ENCODE measurements at places on chromosomes 4 and X. TPM values are rescaled to one million over a fixed set of nuclear protein-coding genes. Genes with fewer than 3 reads are reported as not detected.

DNA sequence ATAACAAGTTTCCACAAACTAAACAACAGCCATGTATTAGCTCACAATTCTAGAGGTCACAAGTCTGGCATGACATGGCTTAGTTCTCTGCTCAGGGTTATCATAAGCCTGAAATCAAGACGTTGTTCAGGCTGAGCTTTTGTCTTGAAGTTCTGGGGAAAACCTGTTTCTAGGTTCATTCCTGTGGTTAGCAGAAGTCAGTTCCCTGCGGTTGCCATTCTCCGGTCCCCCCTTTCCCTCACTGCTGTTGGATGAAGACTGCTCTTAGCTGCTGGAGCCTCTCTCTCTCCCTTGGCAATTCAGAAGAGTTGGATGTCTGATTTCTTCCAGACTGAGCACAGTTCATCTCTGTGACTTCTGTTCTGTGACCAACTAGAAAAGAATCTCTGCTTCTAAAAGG, 962.6 kb downstream of the PCDH7 start:
- no peak for DNase-seq

- peak; percentile 43 for DNase-seq
Observed at GRCh38 chrX:151396042-151396824, 773 bp upstream of the VMA21 start.

DNA sequence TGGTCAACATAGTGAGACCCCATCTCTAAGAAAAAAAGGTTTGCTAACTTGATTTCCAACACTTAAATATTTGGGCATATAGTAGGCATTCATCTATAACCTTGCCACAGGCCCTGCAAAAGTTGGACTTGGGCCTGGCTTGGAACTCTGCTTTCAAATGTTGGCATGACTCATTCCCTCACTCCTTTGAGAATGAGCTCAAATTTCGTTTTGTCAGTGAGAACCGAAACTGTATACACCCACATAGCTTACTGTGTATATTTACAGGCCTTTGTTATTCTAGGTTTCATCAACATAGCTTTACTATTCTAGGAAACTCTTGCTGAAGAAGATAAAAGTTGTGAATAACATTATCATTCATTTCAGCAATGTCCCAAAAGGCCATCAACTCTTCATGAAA, 88.7 kb upstream of the ELOVL6 start:
- peak; percentile 81 for DNase-seq

DNA sequence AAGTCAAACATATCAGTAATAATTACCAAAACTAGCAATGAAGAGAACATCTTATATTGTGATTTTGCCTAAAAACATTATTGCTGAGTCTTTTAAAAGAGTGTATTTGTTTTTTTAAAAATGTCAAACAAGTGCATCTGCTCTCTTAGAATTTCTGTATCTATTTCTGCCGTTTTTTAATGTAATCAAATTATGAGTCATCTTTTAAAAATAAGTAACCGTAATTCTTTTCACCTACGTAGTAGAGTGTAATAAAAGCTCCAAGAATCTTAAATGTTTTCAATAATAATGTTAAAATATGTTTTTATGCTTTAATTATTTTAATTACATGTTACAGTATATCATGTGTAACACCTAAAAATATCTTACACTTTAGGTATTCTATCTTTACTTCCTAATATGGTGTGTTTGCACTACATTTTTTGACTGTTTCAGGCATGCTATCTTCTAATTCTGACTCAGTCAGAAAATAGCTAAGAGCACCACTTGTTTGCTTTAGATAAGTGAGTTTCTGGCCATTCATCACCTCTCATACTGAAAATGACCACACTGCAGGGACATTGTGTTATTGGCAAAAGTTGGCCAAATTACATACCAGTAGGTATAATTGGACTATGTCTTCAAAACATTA, 368.5 kb downstream of the PCDH7 start:
- peak; percentile 83 for DNase-seq

- no peak for DNase-seq
Observed at GRCh38 chr4:2289311-2289954, 27.5 kb upstream of the MXD4 start.

DNA sequence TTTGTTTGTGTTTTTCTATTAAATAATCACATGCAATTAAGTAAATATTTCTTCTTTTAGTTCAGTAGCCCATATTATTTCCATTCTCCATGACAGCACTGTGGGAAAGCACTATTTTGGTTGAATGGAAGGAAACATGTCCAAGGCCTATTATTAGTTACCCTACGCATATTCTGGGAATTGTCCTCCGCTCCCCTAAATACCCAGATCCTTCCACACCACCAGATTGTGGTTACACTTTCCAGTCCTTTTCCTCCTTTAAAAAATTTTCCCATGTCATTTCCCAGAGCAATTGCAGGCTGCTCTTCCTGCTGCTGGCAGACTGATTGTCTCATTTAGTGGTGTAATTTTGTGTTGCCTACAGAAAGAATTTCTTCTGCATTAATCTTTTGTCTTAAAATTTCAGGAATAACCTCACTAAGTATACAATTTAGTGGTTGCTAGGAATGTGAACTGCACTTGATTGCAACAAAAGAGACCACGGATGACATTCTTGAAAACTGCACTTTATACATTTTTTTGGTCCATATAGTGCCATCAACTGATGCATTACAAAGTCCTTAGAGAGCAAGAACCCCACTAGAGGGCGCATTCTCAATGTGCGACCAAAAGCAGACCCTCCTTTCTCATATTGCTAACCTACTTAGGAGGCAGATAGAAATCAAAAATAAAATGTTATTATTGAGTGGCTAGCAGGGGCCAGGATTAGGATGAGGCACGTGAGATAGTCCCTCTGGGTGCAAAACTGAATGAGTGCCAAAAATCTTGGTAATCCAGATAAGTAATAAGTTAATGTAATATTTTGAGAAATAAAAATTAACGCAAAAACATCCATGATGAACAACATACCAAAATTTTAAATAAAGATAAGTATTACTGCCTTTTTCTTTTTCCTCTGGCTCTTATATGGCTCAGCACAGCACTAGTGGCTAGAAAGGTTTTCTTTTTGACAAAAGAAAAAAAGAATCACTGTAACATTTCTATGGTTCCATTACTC, 98.8 kb upstream of the IQCM start:
- DNase-seq: peak; percentile 68

DNA sequence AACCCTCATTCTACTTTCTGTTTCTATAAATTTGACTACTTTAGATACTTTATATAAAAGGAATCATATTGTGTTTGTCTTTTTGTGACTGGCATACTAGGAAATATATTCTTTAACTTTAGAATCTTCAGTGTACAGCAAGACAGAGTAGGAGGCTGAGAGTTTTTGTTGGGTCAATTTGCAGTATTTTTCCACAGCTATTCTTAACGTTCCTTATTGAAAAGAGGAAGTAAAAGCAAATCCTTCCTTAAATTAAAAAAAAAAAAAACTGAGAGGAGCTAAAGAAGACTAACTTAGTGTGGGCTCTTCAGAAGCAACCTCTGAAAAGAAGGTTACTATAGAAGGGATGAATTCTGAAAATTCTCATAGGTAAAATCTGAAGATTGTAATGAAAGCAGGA, 1194.6 kb downstream of the ADGRL3 start:
- no peak for DNase-seq

DNA sequence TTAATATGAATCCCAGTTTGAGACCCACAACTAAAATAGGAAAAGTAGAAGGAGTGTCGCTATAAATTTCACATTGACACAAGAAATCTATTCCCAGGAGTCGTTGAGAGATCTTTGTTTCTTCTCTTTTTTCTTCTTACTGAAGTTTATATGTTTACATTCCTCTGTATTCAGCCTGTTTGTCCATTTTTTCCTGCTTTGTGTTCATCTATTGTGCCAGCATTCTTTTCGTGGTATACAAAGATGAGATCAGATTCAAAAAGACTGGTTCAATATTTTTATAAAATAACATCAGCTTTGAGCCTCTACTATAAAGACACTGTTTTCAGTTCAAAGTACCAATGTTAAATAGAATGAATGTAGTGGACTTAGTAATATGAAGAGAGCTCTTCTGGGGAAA, 95.4 kb upstream of the MYOZ2 start:
- no peak for DNase-seq

- DNase-seq: peak; percentile 93
Observed at GRCh38 chr4:19850909-19851308, 400.8 kb upstream of the SLIT2 start.

DNA sequence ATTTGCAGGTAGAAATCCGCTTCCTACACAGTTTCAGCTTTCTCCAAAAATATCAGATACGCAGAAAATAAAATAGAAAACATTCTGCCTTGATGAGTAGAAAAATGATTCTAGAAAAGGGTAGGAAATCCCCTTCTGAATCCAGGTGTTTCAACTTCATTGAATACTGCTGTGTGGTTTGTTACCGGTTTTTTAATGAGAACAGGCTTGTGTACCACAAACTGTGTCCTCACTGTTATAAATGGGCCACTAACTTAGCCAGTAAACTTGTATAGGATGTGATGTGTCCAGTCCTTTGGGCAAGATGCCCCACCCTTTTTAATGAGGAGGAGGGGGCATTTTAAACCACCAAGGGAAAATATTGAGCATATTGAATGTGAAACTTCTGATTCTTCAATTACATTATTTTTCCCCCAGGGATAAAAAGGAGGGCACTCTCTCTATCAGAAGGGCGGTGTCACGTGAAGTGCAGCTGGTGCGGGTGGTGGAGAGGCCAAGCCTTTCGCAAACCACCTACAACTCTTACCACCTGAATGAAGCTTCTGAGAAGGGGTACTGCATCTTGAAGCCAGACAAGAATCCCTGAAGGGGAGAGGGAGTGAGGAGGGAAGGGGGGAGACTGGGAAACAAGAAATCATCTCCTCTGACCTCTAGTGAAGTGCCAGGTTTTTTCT, 4.5 kb downstream of the CXXC4 start:
- no peak for DNase-seq

DNA sequence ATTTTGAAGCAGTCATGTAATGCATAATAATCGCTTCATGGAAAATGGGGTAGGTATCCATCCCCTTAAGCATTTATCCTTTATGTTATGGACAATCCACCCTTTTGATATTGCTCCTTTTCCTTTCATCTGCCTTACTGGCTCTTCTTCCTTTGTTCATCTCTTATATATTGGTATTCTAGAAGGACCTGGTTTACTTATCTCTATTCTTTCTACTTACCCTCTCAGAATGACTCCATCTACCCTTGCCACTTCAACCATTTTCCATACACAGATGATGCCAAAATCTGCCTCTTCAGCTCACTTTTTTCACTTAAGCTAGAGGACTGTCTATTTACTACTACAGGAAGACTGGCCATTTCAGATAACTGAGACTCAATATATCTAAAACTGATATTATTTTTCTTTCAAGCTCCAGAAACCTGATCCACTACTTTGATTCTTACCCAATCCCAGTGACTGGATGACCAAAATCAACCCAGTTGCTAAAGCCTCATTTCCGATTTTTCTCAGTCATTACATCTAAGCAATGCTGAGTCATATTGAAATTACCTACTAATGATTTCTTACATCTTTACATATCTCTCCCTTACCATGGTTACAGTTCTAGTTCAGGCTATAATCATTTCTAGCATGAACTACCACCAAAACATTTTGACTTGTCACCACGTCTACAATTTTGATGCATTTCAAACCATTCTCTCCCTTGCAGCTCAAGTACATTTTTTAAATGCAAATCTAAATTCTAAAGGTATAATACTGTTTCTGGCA, 93.7 kb downstream of the FAAH2 start:
- no peak for DNase-seq

DNA sequence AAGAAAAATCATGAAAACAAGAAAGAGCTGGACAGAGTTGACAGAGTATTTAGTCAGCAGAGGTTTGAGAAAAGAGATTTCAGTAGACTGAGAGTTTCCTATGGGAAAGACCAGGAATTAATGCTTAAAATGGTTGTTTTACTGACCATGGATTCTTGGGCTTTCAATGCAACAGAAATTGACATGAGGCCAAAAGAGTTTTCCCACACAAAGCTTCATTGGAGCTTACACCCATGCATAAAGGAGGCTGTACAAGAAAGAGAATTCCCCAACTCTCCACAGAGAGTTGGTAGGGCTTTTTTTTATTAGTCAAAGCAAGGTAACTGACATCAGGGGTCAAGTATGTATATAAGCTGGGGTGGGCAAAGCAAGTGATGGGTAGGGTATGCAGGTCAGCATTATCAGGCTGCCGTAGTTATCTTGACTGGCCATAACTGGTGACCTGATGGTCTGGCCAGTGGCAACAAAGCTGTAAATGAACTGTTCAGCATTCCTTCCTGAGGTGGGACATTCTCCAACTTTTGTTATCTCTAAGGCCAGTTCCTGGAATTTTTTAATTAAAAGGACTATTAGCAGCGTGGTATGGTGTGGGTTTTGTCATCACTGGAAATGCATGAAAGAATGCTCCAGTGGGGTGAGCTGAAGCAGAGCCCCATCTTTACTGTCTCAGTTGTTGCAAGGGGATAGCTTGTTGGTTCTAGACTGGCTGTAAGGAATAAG, 117.0 kb downstream of the ADAM29 start:
- DNase-seq: no peak

DNA sequence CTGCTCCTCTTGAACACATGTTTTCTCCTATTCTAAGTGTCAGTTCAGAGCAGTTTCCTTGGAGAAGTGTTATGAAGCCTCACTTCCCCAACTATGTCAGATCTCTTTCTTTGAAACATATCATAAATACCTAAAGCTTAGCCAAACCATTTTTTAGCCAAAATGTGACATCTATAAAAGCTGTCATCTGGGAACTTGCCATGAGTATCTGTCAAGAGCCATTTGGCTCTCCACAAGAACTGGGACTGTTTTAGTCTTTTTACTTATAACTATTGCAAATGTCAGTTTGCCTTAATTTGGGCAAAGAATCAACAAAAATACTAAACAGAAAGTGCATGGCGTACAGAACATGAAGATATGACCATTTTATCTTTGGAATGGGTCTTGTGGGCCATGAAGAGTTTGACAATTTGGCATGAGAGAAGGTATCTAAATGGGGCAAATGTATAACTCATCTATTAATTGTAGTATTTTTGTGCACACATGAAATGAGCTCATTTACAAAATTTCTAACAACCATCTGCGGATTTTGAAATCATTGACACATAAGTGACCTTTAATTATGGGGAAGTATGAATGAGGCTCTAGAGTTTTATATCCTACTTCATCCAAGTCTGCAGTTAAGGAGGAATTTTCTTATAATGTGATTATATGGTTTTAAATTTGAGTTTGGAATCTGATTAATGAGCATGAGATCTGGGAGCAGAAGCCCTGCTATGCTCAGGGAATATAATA, 129.1 kb upstream of the PACRGL start:
- DNase-seq: no peak

DNA sequence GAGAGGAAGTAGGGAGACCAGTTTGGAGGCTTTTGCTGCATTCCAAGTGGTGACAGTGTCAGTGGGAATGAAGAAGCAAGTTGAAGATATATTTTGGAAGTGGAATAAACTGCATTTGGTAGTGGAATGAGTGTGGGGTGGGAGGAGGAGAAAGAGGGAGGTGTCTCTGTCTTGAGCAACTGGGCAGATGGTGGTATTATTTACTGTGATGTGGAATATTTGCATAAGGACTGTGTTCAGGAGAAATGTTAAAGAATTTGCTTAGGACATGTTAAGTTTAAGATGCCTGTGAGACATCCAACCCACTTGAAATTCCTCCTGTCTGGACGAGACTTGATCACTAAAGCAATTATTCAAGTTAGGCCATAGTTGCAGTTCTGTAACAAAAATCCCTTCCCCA, 448.9 kb upstream of the AMOT start:
- no peak for DNase-seq

Gene DOCK11
- polyA plus RNA-seq: 3.9 TPM

Gene GSX2
- polyA plus RNA-seq: not detected

Gene GPC4
- 1.6 TPM for polyA plus RNA-seq

Gene PARM1
- polyA plus RNA-seq: 0.09 TPM

Gene IL1RAPL2
- polyA plus RNA-seq: not detected

Gene SSX2B
- polyA plus RNA-seq: not detected

Gene SLC49A3
- 0.36 TPM for polyA plus RNA-seq

Gene COL4A6
- polyA plus RNA-seq: 0.69 TPM
